ENCODE measurements at places on chromosomes 5 and 9. TPM values are rescaled to one million over a fixed set of nuclear protein-coding genes. Genes with fewer than 3 reads are reported as not detected.

- DNase-seq, result no peak
These were observed 86.1 kb downstream of the NTNG2 start for GRCh38 chr9:132247942-132248341.

DNA sequence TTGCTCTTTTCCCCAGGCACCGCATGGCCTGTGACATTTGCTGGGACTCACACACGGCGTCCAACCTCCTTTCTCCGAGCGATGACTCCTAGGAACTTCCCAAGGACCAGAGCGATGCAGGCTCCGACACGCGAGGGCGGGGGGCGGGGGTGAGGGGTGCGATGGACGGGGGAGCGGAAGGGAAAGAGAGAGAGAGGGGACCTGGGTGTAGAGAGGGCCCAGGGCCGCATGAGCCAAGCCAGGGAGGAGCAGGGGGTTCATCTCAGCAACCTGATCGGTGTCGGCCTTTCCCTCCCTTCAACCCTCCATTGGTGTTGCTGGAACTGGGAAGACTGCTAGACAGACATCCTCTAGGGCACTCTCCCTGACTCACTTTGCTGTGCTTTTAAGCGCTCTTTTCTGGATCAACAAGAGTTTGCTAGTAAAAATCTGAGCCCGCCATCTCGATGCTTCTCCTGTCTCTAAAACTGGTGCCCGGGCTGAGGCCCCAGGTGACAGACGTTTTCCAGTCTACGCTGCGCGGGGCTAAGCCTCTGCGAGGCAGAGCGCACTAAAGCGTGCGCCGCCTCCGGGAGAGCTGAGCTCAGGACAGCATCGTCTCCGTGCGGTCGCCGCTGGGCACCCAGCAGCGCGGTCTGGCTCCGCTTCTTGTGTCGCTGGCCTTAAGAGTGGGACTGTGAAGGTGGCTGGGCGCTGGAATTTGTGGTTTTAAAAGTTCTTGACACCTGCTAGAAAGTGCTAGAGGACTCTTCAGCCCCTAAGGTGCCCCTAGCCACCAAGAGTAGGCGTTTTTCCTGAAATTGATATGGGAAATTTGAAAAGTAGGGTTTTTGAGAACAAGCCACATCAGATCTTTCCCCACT, 1.0 kb upstream of the TSLP start:
- peak; percentile 41 for DNase-seq

The KCNT1 gene
- polyA plus RNA-seq, result not detected

- peak; percentile 63 for DNase-seq
These were observed 1.0 kb upstream of the GOLGA1 start for GRCh38 chr9:124941679-124942561.

DNA sequence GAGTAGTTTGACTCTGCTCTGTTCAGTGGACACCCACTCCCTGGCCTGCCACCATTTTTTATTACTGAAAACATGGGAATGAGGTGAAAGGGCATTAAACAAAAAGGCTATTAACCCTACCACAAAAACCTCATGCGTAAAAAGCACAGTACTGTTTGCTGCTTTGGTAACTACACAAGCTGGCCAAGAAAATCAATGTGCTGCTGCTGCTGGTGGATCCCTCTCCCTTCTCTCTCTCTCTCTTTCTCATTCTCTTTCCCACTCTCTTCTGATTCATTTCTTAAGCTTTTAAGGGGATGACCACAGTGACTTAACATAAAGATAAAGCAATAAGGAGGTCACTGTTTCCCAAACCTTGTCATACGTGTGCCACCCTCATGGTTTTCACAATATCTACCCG, 183.2 kb upstream of the TBC1D2 start:
- peak; percentile 86 for DNase-seq

- no peak for DNase-seq
These were observed 102.4 kb upstream of the CDH9 start for GRCh38 chr5:27140831-27141230.

DNA sequence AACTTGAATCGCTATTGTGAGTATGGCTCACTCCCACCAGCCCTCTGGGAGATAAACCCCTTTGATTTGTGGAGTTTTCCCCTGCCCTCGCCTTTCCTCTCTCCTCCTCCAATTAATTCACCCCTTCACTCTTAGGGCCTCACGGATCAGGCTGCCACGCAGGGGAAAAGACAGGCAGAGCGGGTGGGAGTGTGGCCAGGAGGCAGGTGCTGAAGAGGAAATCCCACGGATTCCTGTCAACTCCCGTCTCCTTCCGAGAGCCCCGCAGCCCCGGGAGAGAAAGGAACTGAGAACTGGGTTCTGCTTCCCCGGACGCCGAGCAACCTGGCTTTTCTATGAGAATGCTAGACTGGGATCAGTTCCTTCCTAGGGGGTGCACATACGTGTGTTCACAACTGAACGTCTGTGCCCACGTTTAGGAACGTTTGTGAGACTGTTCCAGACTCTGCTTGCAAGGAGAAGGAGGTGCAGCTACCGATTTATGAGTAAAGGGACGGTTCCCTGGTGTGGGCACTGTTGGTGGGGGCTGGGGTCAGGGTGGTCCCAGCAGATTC, 314.5 kb upstream of the TLE4 start:
- peak; percentile 62 for DNase-seq

DNA sequence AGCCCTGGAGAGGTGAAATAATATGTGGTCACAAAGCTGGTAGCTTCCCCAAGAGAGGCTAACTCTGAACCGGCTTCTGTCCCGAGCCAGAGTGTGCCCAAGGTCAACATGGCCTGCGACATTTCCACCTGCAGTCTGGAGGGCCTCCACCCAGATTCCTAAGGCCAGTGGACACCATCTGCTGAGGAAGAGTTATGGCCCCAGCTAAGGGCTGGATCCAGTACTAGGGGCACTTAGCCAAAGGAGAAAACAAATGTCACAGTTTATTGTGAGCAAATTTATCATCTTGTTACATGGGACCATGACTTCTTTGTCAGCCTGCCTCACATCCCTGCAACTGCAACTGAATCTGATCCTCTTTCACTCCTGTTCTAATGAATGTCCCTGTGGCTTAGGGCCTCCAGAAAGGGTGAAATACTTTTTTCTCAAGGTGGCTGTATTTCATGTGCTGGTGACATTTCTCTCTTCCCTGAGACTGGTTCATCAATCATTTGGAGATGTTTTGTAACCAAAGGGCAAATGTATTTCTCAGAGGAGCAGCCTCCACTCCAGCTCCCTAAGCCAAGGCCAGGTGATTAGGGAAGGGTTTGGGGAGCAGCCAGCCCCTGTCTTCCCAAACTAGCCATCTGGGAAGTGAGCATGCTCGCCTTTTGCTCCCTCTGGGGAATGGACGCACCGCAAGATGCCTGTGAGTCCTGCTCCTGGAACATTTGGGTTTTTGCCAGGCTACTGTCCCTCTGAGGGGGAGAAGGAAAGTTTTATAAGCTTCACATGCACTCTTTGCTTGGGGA, 148.3 kb downstream of the CMYA5 start:
- no peak for DNase-seq

- peak; percentile 77 for DNase-seq
These were observed 37.7 kb downstream of the FAM13B start for GRCh38 chr5:137995077-137995748.

- DNase-seq, result no peak
These were observed 190.1 kb upstream of the MEF2C start for GRCh38 chr5:89072842-89073672.

GRCh38 chr9:120755810-120756434, 37.3 kb downstream of the FBXW2 start:
- peak; percentile 12 for DNase-seq

The CATSPER3 gene
- polyA plus RNA-seq, result 0.32 TPM

DNA sequence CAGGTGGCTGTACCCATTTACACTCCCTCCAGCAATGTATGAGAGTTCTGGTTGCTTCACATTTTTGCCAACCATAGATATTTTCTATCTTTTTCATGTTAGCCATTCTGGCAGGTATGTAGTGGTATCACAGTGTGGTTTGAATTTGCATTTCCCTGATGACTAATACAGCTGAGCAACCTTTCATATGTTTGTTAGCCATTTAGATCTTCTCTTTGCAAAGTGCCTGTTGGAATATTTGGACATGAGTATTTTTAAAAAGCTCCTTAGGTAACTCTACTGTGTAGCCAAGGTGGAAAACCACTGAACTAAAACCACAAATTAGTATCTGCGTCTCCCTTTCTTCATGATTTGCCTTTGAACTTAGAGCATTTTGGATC, 31.9 kb downstream of the IRF1 start:
- peak; percentile 50 for DNase-seq

- DNase-seq, result no peak
These were observed 220.7 kb upstream of the TMEM161B start for GRCh38 chr5:88489364-88489763.
